DMS 273 treated with DMSO at 0.1 percent for 48 hours (cell line): ENCODE measurements at places on chromosomes 2 and 18.

GRCh38 chr2:102522890-102523289 is 49.9 kb downstream of the SLC9A4 start:
- DNase-seq: no peak

GRCh38 chr2:199100326-199101110 is 357.2 kb downstream of the SATB2 start:
- no peak for DNase-seq

DNA sequence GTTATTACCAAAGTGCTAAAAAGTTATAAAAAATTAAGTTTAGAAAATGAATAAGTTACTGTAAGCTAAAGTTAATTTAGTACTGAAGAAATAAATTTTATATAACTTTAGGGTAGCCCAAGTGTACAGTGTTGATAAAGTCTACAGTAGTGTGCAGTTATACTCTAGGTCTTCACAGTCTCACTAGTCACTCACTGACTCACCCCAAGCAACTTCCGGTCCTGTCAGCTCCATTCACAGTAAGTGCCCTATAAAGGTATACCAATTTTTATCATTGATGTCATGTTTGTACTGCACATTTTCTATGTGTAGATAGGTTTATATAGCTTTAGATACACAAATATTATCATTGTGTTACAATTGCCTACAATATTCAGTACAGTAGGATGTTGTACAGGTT is 518.3 kb upstream of the PIK3C3 start:
- DNase-seq: no peak

GRCh38 chr2:207974216-207974605 is 51.1 kb downstream of the PLEKHM3 start:
- no peak for DNase-seq

- DNase-seq: peak; percentile 13
Measured at GRCh38 chr2:240021488-240022104, 3.5 kb downstream of the NDUFA10 start.

- DNase-seq: no peak
Measured at GRCh38 chr2:189338115-189338514, 103.2 kb upstream of the WDR75 start.

GRCh38 chr2:71882236-71882946 is 265.3 kb downstream of the CYP26B1 start:
- DNase-seq: no peak

DNA sequence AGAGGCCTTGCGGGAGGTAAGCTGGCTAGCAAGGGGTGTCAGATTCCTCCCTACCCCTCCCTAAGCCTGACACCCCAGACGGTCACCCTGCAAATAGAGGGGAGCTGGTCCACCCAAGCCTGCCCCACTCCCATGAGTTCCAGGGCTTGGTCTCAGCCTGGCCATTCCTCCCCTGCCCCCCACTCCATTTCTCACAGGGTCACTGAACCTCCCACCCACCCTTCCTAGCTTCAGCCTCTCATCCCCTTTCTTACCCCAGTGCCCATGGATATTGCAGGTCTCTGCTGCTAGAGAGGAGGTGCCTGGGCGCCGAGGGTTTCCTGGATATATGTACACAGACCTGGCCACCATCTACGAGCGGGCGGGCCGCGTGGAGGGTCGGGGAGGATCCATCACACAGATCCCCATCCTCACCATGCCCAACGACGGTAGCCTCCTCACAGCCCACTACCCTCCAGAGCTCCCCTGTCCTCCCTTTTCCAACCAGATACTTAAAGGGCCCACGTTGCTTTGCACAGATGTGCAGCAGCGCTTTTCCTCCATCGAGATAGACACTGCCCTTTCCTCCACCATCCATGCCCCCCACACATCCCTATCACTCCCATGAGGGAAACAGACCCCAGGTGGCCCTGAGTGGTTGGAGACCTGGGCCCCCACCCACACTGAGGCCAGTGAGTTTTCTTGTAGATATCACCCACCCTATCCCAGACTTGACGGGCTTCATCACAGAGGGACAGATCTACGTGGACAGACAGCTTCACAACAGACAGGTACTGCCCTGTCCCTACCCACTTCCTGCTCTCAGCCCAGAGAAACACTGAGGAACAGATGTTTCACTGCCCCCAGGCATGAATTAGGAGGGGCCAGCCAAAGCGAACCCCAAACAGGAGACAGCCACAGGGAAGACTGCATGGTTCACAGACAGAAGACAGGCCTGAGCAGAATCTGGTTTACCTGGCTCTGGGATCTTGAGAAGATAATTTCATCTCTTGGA is 15.2 kb upstream of the ANKRD53 start:
- no peak for DNase-seq

DNA sequence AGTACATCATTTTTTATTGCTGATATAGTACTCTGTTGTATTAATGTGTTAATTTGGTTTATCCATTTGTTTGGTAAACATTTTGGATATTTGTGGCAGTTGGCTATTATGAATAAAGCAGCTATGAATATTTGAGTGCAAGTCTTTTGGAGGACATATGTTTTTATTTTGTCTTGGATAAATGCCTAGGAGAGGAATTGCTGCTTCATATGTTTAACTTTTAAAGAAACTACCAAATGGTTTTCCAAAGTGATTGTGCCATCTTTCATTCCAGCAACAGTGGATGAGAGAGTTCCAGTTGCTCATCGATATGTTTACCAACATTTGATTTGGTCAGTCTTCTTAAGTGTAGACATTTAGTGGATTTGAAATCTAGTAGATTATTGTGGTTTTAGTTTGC is 51.8 kb downstream of the MERTK start:
- DNase-seq: no peak

DNA sequence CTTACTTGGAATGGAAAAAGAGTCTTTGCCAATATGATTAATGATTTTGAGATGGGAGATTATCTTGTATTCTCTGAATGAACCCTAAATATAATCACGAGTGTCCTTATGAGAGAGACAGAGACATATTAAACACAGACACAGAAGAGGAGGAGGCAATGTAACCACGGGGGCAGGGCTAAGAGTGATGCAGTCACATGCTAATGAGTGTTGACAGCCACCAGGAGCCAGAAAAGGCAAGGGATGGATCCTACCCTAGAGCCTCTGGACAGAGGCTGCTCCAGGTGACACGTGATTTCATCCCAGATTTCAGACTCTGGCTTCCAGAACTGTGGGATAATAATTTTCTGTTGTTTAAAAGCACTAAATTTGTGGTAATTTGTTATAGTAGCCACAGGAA is 679.6 kb downstream of the MBD2 start:
- no peak for DNase-seq

GRCh38 chr18:68409576-68409975 is 305.3 kb downstream of the TMX3 start:
- DNase-seq: no peak

DNA sequence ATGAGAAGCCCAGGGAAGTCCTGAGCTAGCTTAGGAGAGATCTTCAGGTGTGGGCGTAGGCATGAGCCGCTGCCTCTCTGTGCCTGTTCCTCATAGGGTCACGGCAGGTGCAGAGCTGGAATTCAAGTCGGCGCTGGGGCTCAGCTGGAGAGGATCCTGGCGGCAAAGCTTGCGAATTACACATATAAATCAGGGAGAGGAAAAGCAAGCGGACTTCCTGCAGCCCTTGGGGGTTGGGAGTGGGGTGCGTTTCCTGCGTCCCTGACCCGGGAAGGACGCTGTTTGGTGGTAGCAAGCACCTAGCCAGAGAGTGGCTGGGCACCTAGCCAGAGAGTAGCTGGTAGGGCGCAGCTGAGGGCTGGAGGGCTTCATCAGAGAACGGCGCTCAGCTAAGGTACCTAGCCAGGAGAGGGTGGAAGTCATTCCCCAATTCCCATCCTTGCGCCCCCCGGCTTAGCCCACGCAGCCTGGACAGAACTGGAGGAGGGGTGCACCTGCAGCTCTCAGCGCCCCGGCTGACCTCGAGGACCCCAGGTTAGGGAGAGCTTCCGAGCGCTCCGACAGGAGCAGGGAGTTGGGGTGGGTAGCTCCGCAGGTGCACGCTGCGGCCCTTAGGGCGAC is 459 bp upstream of the EFR3B start:
- peak; percentile 38 for DNase-seq

- no peak for DNase-seq
Measured at GRCh38 chr2:237025090-237025865, 60.4 kb upstream of the COPS8 start.

DNA sequence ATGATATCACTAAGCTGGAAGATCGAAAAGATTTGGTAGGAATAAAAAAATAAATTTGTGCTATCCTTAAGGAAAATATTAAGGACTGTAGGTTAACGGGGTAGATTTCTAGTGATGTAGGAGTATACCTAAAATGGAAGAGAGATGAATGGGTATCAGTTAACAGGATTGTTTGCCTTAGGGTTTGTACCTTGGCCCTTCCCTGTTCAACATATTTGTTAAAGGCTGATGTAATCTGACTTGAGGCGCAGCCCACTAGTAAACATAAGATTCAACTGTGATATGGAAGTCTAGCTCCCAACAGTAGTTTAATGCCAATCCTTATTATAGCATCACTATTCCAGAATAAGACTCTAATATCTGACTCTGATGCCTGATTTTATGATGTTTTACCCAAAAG is 685.2 kb downstream of the DCC start:
- no peak for DNase-seq

GRCh38 chr2:34734042-34734441 is 1134.9 kb upstream of the FAM98A start:
- DNase-seq: no peak

GRCh38 chr2:233063269-233063975 is 3.3 kb downstream of the INPP5D start:
- DNase-seq: no peak

GRCh38 chr18:48846423-48846932 is 104.3 kb downstream of the SMAD7 start:
- no peak for DNase-seq

GRCh38 chr18:35672897-35673296 is 91.4 kb downstream of the GALNT1 start:
- DNase-seq: no peak

- DNase-seq: no peak
Measured at GRCh38 chr2:63863707-63864106, 22.0 kb downstream of the UGP2 start.
